ENCODE measurements at places on chromosomes 5 and 9.

DNA sequence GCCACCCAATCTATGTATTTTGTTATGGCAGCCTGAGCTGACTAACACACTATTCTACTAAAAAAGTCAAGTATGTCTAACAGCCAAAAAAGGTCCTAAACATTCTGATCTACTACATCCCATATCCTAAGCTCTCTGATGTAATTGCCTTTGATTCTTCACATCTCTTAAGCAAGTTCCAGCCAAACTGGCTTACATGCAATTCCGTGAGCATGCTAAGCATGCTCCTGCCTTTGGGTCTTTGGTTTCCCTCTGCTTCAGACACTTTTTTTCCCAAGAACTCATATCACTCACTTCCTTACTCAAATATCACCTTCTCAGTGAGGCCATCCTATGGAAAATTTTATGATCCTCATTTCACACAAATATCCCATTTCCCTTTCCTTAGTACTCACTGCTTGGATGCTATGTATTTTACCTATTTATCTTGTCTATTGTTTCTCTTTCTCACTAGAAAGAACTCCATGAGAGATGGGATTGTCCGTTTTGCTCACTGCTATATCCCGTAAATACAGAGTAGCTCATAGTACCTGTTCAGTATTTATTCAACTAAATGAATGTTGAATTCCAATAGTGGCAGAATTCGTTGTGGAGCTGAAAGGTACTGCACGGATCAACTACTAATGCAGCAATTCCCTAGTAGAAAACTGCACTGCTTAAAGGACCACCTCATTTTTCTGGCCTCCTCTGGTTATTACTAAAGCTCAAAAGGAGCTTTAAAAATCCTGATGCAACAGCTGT is 2.3 kb upstream of the SLC12A2 start:
- no peak for DNase-seq

GRCh38 chr9:37121881-37122280 is 1.5 kb downstream of the ZCCHC7 start:
- no peak for DNase-seq

DNA sequence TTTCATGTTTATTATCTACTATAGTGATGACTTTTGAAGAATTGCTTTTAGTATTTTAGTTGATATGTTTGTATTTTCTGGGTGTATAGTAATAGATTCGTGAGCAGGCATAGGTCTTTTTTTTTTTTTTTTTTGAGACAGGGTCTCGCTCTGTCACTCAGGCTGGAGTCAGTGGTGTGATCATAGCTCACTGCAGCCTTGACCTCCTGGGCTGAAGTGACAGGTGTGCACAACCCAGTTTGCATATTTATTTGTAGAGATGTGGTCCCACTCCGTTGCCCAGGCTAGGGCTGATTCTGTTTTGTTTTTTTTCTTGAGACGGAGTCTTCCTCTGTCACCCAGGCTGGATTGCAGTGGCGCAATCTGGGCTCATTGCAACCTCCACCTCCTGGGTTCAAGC is 11.9 kb downstream of the ERBIN start:
- no peak for DNase-seq

GRCh38 chr9:33106827-33107621 is 30.6 kb upstream of the SMU1 start:
- no peak for DNase-seq

DNA sequence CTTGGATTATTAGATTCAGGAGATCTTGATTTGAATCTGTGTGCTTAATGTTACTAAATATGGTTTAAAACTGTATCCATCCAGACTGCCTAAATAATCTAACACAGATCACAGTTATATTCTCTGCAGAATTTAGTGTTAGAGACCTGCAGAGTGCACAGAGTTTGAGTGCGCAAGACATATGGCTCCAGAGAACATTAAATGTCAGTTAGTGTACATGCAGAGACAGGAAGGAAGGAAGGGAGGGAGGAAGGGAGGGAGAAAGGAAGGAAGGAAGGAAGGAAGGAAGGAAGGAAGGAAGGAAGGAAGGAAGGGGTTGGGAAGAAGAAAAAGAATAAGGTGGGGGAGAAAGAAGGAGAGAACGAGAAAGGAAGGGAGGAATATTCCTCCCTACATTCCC is 210.0 kb upstream of the COX7C start:
- no peak for DNase-seq

GRCh38 chr9:95729669-95730368 is 145.7 kb upstream of the ERCC6L2 start:
- no peak for DNase-seq

DNA sequence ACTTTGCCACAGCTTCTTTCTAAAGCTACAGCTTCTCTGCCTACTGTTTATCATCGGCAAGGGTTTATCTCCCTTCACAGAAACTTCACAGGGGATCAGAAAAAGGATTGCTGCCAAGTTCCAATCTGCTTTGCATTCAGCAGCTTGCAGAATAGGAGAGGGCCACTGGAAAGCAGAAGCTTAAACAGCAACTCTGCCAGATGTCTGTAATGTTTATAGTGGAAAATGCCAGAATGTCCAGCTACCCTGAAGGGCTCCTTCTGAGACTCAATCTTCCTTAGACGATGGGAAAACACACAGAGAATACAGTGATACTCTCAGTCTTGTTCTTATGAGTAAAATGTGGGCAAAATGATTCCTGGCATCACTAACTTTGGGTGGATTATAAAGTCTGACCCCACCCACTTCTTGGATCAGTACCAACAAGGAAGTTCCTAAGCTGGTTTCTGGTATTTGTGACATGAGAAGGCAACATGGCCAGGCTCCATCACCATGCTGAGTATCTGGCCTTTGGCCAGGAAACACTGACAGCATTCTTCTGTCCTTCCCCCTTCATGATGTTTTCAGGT is 19.0 kb downstream of the STOM start:
- DNase-seq = no peak

- no peak for DNase-seq
These were observed 70.4 kb downstream of the GADD45G start for GRCh38 chr9:89675058-89675742.

DNA sequence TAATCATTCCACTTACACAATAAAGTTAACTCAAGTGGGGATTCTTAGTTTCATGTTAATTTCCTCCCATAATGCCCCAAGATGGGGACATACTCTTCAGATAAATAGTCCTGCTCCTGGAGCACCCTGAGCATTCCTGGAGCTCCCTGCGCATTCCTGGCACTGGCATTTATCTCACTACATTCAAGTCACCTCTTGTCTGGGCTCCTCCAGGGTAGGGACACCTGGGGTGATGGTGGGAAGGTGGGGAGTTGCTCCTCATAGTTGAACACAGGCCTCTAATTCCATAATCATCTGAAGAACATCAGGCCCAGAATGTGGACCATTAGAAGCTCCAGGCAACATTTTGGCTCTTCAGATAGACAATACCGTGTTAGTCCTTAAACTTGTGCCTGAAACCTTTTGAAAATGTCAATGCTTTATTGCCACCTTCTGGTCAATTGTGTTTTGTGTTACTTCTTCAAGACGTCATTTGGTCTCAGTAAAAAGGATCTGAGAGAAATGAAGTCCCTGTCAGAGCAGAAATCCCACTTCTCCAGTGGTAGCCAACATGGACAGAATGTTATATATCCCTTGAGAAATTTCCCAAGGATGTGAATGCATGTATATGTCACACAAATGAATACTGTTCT is 14.2 kb upstream of the AGGF1 start:
- no peak for DNase-seq
